SHP77 (cell line): ENCODE measurements at places on chromosomes 3 and 15.

DNA sequence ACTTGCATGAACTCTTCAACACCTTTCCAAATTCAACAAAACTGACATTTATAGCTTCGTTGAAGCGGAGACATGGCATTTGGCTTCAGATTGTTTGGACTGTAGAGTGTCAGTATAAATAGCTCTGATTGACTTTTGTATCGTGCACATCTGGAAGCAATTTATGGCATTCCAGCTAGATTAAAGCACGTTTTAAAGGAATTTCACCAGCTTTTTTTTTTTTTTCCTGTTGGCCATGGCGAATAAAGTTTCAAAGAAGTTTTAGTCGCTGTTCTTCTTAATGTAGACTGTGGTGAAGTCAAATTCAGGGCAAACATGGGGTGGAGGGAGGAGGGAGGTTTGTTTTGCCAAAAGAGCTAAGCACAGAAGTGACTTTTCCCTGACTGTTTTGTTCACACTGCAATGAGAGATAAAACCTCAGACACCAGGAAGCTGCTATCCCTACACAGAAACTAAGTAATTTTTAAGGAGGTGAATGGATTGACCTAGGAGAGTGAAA lies 391.0 kb upstream of the RARB start:
- DNase-seq = no peak

DNA sequence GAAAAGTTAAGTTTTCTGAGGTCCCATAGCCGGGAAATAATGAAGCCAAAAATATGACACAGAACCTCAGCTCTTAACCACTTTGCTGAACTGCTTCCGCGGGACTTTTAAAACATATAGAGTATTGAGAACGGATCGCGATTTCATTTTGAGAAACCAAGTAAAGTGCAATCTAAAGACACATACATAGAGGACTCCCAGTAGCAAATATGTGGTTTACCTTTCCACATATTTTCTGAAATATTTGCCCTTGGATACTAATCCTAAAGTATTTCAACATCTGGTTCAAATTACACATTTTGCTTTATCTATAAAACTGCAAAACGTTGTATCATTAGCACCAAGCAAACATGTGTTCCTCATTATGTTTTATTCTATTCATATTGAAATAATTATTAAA lies 776.5 kb downstream of the ROBO2 start:
- no peak for DNase-seq

GRCh38 chr3:162147996-162148395 lies 651.4 kb downstream of the OTOL1 start:
- no peak for DNase-seq

- DNase-seq = no peak
These were observed 8.7 kb downstream of the DCUN1D1 start for GRCh38 chr3:182971637-182972036.

DNA sequence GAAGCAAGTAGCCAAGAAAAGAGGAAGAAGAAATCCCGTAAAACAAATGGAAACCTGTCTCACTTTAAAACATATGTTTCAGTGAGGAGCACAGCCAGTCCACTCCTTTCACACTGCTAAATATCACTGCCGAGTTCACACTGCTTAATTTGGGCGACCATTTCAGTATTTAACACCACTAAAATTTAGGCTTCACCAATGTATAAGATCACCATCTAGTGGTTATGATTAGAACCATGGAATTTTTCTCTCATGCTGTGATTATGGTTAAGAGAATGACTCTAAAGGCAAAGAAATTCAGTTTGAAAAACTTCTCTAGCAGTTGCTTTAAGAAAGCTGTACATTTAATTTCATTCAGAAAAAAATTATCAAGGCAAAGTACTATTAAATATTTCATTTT lies 16.6 kb downstream of the SLC4A7 start:
- DNase-seq = peak; percentile 19

- no peak for DNase-seq
These were observed 70.6 kb upstream of the STT3B start for GRCh38 chr3:31462050-31462569.

GRCh38 chr3:188339410-188340295 lies 185.7 kb downstream of the LPP start:
- DNase-seq = no peak
